ENCODE measurements at places on chromosomes 16 and 17.

DNA sequence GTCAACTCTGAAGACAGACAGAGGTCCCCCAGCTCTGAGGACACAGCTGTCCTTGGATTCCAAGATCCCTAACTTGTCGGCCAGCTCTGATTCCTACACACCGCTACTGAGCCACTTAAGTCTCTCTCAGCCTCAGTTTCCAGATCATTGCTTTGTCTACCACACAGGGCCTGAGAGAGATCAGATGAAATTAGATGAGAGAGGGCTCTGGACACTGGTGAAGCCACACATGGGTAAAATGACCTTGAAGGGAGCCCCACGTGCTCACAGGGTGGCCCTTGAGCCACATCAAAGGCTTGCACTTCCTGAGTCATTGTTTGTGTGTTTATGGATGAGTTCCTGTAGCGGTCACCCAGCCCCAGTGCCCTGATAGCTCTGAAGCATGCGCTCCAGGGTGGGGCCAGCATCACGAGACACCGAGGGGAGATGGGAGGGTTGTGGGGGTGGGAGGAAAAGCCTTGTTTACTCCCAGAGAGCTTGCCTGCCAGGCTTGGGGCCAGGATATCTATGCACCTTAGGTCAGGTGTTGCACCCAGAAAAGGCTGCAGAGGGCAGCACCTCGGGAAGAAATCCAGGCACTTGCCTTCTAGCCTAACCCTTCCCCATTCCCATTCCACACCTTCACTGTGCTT lies 32.7 kb upstream of the SLC6A2 start:
- no peak for DNase-seq

DNA sequence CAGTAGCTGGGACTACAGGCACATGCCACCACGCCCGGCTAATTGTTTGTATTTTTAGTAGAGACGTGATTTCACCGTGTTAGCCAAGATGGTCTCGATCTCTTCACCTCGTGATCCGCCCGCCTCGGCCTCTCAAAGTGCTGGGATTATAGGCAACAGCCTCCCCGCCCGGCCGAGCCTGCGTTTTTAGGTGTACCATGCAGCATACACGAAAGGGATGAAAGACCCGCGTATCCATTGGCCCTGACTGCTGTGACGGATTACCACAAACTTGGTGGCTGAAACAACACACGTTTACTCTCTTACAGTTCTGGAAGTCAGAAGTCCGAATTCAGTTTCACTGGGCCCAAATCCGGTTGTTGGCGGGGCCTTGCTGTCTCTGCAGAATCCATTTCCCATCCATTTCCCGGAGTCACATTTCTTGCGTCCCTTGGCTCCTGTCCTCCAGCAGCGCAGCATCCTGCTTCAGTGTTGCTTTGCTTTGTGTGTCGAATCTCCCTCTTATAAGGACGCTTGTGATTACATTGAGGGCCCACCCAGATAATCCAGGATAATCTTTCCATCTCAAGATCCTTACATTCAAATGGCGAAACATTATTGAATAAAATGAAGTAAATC lies 8.3 kb upstream of the GUCY2D start:
- DNase-seq: no peak

GRCh38 chr17:9286434-9286833 lies 265.1 kb downstream of the NTN1 start:
- no peak for DNase-seq

DNA sequence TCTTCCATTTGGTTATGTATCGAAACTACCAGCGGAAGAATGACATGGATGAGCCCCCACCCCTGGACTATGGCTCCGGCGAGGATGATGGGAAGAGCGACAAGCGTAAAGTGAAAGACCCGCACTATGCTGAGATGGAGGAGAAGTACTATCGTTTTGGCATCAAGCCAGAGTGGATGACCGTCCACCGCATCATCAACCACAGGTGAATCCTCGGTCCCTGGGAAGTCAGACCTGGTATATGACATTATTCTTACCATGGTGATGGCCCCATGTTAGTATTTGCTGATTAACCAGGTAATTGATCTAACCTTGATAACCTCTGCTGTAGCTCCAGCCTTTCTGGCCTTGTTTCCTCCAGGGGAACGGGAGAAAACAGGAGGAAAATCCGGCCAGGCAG lies 8.5 kb downstream of the CHD3 start:
- DNase-seq: no peak

GRCh38 chr16:64242492-64242891 lies 879.4 kb downstream of the CDH11 start:
- DNase-seq: no peak

- no peak for DNase-seq
These were observed 18.3 kb downstream of the CPNE7 start for GRCh38 chr16:89593841-89594240.

- DNase-seq: no peak
These were observed 50.5 kb downstream of the CACNG5 start for GRCh38 chr17:66885417-66885816.

DNA sequence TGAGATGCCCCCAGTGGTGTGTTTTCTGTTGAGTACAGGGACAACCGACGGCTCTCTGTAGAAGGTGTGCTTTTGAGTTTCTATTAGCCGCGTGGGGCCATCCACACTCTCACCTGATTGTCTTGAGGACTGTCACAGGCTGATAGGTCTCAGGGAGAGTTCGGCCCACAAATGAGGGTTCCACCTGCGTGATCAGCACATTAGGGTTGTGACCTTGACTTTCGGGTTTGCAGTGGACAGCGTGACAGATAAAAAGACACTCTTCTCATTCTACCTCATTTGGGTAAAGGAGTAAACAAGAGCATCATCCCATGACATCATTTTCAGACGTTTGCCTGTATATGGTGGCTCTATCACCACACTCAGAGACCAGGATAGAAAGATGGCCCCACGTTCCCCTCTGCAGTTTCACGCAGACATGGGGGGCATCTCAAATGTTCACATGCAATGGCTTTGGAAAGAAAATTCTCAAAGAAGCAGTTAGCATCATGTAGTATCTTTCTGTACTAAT lies 74.3 kb upstream of the MRTFB start:
- DNase-seq: no peak

- no peak for DNase-seq
These were observed 10.7 kb downstream of the SCGB1C2 start for GRCh38 chr17:147796-148740.

DNA sequence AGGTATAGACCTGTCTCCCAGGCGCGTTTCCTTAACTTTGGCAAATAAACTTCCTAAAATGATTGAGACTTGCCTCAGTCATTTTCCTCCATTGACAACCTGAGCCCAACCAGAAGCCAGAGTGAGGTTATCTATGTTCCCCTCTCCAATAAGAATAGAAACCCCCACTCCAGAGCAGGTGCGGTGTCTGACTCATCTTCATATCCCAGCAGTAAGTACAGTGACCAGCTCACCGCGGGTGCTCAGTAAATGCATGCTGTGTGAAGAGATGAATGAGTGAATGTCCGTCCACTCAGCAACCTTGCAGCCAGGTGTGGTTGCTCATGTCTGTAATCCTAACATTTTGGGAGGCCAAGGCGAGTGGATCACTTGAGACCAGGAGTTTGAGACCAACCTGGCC lies 19.5 kb upstream of the CD300E start:
- no peak for DNase-seq

GRCh38 chr17:80045703-80046102 lies 9.3 kb downstream of the CCDC40 start:
- no peak for DNase-seq

DNA sequence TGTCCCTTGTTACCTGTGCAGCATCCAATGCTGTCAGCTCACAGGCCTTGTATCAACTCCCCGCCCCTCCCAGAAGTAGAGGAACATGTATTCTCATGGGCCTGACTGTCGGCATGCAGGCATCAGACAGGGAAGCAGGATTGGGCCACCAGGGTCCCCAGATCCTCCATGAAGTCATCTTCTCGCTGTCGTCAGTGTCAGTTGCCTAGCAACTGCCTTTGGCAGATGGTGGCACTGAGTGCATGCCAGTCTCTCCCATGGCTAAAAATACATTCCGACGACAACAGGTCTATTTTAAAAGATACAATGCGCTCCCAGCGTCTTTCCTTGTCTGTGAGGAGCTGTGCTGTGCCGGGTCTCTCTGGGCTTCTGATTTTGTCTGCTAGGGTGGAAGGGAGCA lies 36.8 kb upstream of the CES5A start:
- no peak for DNase-seq

DNA sequence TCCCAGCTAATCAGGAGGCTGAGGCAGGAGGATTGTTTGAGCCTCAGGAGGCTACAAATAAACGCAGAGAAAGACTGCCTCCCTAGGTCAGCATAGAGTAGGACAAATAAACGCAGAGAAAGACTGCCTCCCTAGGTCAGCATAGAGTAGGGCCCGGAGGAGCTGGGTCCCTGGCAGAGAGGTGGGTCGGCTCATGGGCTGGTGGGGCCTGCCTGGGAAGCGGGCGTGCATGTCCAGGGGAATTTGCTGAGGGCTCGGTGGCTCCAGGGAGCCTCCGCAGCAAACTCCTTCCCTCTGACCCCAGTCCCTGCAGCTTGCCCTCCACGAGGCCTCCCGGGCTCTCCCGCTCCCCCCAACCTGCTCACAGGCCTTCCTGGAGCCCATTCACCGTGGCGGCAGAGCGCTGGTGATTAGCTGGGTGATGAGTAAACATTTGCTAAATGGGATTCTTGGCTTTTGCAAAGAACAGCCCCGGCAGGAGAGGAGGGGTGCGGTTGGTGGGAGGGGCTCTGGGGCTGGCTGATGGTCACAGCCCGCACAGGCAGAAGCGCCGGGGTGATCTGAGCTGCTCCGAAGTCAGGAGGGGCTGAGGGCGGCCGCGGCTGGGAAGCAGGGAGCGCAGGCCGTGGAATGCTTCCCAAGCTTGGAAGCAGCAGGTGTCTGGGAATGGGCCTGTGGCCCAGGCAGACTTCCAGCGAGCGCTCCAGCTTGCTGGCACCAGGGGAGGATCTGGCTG lies 93.1 kb downstream of the RTN4RL1 start:
- no peak for DNase-seq

GRCh38 chr16:10077861-10078260 lies 104.4 kb downstream of the GRIN2A start:
- DNase-seq: no peak

- DNase-seq: no peak
These were observed 133.9 kb upstream of the CHMP6 start for GRCh38 chr17:80857756-80858171.

Data from 8988T (cell line).